Stimulated activated CD8-positive, alpha-beta memory T cell treated with anti-CD3 and anti-CD28 coated beads, Interleukin-4, amount 100 ng/mL, for 4 hours (primary cell): ENCODE measurements at places on chromosomes 13 and 19.

- DNase-seq, result no peak
Measured at GRCh38 chr13:87674247-87674738, 3.1 kb downstream of the SLITRK5 start.

- DNase-seq, result no peak
Measured at GRCh38 chr19:13748169-13748828, 16.0 kb upstream of the MRI1 start.

DNA sequence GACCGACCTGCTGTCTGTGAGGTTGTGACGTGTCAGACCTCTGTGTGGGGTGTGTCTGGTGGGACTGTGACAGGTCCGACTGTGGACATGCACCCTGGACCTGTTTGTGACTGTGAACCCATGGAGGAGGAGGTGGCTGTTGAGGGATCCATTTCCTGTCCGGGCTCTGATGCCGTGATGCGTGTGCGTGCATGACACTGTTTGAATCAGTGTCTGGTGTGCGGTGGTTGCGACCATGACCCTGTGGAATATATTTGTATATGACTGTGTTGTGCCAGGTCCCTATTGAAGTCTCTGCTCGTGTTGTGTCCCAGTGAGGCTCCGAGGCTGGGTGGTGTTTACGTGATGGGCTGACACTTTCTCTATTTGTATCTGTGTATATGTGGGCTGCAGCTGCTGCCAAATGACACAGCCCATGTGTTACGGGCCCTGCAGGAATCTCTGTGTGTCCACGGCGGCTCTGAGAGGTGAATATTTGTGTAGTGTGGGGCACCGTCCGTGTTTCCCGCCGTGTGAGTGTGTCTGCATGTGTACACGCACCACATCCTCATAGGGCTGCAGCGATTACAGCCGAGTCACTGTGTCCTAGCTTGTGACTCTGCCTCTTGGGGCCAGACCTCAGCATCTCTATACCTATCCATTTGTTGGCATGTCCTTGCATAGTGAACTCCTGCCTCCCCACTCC lies 18.3 kb downstream of the CCDC97 start:
- no peak for DNase-seq

DNA sequence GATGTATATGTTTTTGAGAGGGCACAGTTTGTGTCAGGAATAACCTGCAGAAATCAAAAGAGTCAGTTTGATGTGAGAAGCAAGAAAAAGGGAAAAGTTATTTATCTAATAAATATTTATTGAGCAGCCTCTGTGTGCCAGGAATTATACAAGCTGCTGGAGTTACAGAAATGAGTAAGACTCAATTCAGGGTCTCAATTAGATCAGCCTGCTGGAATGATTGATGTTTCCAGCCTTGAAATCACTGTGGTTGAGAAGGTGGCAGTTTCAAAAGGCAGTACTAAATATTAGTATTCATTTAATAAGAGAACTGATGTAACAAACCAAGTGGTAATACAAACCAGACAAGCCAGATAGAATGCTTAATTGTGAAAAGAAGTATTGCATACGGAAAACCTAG lies 782.4 kb upstream of the GPC6 start:
- no peak for DNase-seq

- no peak for DNase-seq
Measured at GRCh38 chr13:49812812-49813211, 20.3 kb upstream of the KPNA3 start.

GRCh38 chr13:33676045-33676989 lies 141.6 kb upstream of the RFC3 start:
- DNase-seq, result no peak

DNA sequence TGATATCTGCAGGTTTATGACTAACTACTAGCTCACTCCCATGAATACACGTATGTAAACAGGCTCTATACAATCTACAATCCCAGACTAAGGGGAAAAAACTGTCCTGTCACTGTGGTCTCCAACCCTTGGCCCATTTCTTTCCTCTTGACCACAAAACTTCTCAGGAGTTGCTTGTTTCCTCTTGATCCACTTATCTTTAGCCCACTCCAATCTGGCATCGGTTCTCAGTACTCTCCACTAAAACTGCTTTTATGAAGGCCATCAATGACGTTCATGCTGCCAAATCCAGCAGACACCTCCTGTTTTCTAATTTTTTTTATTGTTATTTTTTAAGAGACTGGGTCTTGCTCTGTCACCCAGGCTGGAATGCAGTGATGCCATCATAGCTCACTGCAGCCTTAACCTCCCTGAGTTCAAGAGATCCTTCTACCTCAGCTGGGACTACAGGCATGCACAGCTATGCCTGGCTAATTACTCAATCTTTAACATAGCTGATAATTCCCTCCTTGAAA lies 31.9 kb upstream of the USPL1 start:
- no peak for DNase-seq

- DNase-seq, result no peak
Measured at GRCh38 chr19:4347521-4347920, 4.2 kb downstream of the MPND start.

GRCh38 chr13:90706631-90707030 lies 640.9 kb upstream of the MIR17HG start:
- DNase-seq, result no peak

DNA sequence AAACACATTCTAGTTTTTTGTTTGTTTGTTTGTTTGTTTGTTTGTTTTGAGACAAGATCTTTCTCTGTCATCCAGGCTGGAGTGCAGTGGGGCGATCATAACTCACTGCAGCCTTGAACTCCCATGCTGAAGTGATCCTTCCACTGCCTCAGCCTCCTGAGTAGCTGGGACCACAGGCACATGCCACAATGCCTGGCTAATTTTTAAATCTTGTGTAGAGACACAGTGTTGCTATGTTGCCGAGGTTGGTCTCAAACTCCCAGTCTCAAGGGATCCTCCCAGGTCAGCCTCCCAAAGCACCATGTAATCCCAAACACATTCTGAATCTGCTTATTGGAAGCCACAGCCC lies 15.8 kb downstream of the PLA2G4C start:
- DNase-seq, result no peak

- no peak for DNase-seq
Measured at GRCh38 chr13:93740334-93740733, 513.7 kb downstream of the GPC6 start.

- DNase-seq, result no peak
Measured at GRCh38 chr13:36986462-36987240, 12.5 kb downstream of the ALG5 start.

- DNase-seq, result no peak
Measured at GRCh38 chr13:110359840-110360301, 52.8 kb downstream of the COL4A2 start.

DNA sequence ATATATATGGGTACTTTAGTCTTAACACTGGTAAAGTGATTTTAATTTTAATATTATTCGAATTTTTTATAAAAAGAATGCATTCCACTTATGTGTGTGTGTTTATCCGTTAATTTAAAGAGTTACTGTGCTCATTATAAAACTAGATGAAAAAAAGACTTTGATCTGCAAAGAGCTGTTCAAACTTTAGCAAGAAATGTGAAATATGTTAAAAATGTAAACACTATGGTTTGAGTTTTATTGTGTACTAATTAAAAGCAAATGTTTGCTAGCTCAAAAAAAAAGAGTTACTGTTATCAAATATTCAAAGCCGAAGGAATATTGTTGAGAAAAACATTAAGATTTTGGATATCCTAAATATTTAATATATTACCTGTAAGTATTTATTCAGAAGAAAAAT lies 34.5 kb downstream of the UFM1 start:
- DNase-seq, result no peak

DNA sequence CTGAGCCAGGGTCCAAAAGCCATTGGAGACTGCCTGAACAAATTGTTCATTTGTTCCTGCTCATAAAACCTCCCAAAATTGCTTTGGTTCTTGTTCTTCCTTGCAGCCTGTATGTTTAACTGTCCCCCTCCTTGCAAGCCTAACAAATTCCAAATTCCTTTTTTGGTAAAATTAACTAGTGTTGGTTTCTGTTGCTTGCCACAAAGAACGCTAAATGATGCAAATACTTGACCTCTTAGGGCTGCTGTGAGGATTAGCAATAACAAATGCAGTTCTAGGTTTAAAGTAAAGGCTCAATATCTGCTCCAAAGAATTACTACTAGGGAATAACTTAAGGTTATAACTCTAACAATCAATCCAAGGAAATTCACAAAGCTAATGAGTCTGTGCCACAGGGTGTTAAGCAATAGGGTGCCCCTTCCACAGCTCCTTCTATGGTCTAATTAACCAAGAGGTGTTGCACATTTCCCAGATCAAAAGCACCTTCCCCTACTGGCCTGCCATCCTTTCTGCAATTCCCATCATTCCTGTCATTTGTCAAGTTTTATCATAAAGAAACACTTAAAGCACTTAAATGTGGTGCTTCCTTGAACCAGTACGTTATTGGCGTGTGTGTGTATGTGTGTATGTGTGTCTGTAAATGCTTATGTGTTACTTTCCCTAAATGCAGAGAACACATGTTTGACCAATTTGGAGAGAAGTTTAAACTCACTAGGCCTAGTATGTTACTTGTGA lies 110.2 kb downstream of the RAP2A start:
- no peak for DNase-seq

GRCh38 chr19:3857449-3858003 lies 11.3 kb downstream of the ZFR2 start:
- DNase-seq, result no peak

DNA sequence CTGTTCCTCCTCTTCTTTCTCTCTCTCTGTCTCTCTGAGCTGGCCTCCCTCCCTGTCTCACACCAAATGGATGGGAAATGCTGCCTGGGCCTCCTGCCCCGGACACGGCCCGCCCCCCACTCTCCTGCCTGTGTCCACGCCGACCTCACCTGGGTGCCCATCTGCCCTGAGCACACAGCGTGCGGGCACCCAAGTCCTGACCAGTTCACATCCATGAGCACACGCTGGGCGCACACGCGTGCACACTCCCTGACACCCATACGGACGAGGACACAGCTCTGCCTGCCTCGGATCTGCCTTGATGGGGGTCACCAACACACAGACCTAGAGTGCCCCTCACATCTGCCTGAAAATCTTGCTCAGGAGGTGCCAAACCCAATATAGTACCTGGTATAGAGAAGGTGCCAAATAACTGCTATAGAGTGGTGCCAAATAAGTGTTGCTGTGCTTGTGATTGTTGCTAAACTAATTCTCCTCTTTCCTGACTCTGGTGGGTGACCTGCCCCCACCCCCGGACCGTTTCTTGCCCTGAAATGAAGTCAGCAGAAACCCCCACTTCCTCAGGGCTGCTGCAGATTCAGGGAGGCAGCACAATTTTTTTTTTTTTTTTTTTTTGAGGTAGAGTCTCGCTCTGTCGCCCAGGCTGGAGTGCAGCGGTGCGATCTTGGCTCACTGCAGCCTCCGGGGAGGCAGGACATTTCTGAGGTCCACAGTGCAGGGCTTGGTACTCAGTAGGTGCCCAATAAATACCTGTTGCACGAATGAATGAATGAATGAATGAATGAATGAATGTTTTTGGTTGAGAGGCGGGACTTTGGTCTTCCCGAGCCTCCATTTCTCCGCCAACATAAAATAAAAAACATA lies 4.6 kb downstream of the NFIC start:
- no peak for DNase-seq

DNA sequence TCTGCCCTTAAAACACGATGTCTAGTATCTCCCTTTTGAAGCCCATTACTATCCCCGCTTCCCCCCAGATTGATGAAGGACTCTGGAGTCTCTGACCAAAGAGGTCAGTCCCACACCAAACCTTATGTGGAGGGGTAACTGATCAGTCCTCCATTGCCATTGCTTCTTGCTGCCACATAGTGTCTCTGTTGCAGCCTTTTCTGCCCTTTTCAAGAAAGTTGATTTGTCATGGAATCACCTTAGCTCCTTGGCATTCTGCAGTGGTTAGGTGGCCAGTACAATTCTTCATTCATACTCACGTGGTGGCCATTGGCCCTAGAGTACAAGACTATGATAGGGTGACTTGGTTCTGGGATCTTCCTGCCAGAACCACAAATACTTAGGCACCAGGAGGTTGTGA lies 8.4 kb upstream of the HTR2A start:
- no peak for DNase-seq
